ENCODE measurements at places on chromosomes 5 and 9. TPM values are rescaled to one million over a fixed set of nuclear protein-coding genes. Genes with fewer than 3 reads are reported as not detected.

VAV2 gene
- 2.1 TPM for total RNA-seq

GRCh38 chr5:106875591-106876297 is 795.0 kb downstream of the EFNA5 start:
- DNase-seq = no peak

TIMD4 gene
- not detected for total RNA-seq

GRCh38 chr5:126965061-126965475 is 65.3 kb downstream of the MARCHF3 start:
- DNase-seq = no peak

HBEGF gene
- total RNA-seq = 28.9 TPM

DNA sequence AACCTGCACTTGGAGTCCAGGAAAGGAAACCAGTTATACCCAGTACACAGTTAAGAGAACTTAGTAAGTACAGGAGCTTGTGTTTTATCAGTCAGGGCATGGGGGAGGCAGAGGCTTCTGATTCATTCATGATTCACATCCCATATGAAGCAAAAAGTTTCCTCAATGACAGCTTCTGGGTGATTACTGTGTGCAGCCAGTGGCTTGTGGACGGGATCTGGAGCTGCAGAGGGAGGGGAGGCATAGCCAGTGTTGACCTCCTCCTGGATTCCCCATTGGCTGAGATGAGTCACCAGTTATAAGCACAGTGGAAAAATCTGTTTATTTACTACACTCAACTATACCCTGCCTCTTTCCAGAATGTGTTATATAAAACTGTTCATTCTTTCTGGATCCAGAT is 17.7 kb downstream of the IL31RA start:
- no peak for DNase-seq

- DNase-seq = no peak
Observed at GRCh38 chr9:137253717-137254623, 1.2 kb upstream of the NELFB start.

DNA sequence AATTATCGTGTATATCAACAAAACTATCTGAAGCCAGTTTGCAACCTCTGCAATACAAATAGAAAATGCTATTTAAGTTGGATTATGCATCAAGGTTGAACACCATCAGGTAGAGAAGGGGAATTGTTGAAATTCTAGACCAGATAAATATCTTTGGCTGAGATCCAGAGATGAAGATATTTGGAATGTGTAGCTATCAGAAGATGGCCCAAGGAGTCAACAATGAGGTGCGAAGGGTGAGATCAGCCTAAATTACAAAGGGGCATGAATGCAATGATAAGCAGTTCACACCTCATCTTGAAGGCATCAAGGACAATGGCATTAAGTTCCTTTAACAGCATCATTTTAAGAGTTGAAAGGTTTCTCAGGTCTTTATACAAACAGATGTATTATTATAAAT is 572.1 kb upstream of the DMAC1 start:
- DNase-seq = no peak

DNA sequence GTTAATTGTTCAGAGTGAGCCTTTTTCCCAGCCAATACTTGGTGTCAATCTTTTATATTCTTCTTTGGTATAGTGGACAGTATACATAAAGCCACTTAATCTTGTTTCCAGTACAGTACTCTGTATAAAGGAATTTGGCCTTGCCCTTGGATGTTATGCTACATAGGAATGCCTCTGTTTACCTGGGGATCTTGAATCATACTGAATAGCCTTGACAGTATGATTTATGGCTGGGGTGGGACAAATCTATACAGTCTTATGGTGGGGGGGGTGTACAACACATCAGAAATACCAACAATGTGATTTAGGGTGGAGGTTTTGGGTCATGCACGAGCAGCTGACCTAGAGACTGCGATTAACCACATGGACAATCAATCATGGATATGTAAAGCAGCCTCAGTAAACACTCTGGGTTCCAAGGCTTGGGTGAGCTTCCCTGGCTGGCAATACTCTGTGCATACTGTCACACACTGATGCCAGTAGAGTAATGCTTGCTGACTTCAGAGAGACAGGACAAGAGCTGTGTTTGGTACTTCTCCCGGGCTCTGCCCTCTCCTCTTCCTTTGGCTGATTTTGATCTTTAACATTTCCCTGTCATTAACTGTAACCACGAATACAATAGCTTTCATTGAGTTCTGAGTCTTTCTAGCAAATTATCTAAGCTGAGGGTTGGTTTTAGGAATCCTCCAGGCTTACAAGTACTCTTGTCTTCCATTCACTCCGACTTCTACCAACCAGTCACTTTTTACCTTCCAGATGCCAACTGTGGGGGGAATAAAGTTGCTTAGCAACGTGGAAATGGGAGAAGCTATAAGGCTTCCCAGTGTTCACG is 84.6 kb downstream of the IARS1 start:
- no peak for DNase-seq

DNA sequence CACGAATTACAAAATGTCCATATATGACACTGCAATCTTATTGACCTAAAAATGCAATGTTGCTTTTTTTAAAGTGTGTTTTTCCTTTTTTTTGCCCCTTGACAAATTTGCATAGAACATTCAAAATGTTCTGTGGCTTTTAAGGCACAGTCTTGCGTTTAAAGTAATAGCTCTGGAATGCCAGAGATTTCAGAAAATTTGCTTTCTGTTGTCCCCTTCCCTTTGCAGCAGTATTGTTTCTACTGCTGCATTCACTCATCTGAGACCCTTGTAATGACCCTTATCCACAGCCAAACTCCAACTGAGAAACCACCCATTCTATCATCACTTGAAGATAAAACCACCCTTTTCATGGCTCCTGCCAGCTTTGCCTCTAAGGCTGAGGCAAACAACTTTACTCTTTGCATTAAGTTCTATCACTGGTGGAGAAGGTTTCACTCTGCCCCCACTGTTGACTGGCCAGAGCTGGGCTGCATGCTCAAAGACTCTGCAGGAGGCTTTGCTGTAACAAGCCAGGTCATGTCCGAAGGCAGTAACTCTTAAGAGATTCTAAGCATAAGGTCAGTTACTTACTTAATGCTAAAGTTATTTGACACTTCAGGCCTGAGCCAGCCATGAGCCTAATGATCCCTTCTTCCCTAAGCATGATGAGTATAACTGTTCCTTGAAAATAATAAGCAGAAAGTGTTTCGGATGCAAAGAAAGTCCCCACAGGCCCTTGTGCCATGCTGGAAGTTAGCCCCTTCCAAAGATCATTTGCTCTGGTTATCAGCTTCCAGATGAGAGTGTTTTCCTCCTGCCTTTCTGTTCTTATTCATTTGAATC is 101.9 kb downstream of the CD180 start:
- no peak for DNase-seq

GRCh38 chr5:122469384-122469919 is 157.4 kb downstream of the SNCAIP start:
- DNase-seq = no peak

IFNA1 gene
- not detected for total RNA-seq

DNA sequence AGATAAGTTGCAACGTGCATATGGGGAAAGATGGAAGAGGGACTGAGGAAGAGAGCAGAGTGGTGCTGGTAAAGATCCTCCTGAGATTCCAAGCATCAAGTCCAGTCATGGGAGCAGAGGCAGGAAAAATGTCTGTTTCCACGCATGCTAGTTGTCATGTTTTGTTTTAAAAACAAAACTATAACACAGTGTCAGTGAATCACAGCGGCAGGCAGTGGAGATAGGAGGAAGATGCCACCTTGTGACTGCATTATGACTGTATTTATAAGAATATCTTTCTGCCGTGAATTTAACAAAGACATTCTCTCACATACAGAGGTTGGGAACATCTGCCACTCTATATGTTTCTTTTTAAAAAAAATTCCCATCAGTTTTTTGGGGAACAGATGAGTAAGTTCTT is 3.7 kb upstream of the SVEP1 start:
- DNase-seq = no peak

RELL2 gene
- 0.61 TPM for total RNA-seq

GRCh38 chr5:136957428-136957827 is 541.7 kb downstream of the SPOCK1 start:
- DNase-seq = no peak

DNAJC18 gene
- total RNA-seq = 10.3 TPM
